ENCODE measurements at places on chromosomes 3 and 15.

DNA sequence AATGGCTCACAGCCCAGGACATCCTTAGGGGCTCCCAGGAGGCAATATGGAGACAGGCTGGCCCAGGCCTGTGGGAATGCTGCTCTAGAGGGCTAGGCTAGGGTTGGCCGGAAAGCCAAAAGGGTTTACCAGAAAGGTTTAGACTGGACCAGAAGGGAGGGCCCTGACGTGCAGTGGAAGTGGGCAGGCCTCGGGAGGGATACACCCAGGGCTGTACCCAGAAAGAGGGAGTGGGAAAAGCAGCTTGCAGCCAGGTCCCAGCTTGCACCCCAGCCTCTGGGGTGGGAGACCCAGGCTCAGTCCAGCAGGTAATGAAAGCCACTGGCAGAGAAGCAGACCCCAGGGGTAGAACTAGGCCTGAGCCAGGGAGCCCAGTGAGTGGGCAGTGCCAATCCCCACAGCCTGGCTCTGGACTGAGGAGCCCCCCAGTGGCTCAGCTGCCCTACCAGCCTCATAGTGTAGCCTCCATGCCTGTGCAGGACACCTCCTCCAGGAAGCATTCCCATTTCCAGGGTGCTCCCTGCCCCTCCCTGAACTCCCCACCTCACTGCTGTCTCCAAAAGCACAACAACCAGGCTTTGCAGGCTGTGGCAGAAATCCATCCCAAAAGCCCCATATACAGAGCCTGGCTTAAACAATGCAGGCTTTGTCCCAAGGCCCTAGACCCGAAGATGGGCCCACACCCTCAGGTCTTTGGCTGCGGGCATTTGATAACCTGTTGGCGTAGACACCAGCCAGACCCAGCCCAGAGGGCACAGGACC lies 3.5 kb downstream of the GORASP1 start:
- DNase-seq, result no peak

- no peak for DNase-seq
Observed at GRCh38 chr3:23811919-23812318, 6.2 kb downstream of the UBE2E1 start.

DNA sequence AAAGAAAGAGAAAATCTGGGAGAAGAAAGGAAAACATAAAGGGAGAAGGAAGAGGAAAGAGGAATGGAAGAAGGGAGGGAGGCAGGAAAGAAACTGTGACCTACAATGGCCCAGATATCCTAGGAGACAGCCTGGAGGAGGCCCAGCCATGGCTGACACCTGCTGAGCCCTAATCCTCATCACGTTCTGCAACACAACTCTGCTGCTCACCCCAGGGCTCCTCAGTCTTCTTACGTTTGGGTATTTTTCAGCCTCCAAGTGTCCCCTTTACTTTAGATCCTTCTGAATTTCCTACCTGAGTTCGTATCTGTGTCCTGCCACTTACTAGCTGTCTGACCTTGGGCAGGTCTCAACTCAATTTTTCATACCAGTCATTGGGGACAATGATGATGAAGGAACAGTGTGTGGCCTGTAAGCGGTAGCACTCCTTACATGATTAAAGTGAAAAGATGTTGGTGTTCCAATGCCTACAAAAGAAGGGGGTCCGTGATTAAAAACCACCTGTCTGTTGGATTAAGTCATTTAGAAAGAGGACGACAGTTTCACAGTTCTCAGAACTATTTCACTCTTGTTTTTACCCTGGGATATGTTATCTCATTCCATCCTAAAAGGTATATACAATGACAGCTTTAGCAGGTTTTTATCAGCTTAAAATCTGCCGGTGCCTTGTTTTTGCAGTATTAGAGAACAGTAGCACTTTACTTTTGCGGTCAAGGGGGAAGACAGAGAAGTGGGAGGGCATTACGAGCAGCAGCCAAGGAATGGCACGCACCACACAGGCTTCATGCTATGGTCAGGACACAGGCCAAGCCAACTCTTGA lies 47.4 kb downstream of the CCR4 start:
- no peak for DNase-seq

DNA sequence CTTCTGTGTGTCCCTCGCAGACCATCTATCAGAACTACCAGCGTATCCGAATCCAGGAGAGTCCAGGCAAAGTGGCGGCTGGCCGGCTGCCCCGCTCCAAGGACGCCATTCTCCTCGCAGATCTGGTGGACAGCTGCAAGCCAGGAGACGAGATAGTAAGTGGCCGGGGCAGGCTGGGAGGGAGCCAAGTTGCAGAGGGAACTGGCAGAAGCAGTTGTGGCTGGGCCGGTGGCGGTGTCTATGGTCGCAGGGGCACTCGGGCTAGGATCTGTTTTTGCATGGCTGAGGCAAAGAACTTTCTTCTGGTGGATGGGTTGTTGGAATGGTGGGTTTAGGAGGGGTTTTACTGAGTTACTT lies 10.1 kb downstream of the MCM2 start:
- DNase-seq, result no peak

- no peak for DNase-seq
Observed at GRCh38 chr15:83018436-83018835, 7.0 kb upstream of the C15orf40 start.

GRCh38 chr3:127865941-127866340 lies 43.6 kb upstream of the MGLL start:
- no peak for DNase-seq

- DNase-seq, result no peak
Observed at GRCh38 chr15:48336940-48337339, 5.7 kb downstream of the DUT start.

DNA sequence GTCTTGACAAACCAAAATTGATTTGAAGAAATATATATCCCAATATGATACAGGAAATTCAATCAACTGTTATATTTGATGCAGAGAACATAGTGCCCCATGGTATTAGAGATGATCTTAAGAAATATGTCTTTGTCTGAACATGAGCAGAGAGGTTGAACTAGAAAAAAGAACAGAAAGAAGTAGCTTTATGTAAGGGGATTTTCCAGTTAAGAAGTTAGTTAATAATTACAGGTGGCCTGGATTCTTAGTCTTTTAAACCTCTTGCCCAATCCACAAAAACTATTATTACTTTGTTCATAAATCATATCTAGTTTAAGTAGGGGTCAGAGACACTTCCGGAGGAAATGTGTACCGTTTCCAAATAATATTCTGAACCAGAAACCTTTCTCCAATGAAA lies 1186.7 kb upstream of the EPHA6 start:
- no peak for DNase-seq

- no peak for DNase-seq
Observed at GRCh38 chr3:4030624-4031023, 231.4 kb downstream of the LRRN1 start.

GRCh38 chr3:60081381-60082095 lies 1031.7 kb upstream of the CFAP20DC start:
- DNase-seq, result no peak

DNA sequence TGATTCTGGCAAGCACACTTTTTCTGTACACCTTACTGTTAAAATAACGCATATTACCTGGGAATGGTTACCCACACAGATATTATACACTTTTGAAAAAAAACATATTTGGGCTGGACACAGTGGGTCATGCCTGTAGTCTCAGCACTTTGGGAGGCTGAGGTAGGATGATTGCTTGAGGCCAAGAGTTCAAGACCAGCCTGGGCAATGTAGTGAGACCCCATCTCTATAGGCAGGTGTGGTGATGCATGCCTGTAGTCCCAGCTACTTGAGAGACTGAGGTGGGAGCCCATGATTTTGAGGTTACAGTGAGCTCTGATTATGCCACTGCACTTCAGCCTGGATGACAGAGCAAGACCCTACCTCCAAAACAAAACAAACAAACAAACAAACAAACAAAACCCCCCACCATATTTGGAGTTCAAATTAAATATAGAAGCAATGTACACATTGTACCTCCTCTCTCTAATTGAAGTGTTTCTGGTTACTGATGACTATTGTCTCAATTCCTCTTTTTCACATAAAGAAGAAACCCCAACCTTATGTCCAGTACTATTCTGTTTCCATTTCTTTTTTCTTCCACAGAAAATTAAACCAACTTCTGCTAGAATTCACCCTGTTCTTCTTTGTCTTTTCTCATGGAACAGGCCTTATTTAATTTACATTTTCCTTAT lies 152.6 kb upstream of the UMPS start:
- DNase-seq, result no peak

DNA sequence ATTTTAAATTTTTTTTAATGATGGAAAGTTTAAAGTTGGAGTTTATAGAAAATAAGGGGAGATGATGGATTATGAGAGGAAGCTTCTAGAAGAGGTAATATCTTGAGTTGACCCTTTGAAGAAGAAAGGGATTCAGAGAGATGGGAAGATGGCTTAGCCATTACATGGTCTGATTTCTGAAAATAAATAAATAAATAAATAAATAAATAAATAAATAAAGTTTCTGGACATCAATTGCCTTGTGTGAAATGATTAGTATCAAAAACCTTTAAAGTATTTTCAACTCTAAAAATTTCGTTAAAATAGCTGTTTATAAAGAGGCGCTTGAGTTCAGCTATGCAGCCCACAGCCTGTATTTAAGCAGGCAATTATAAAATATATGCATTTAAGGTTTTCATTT lies 93.3 kb downstream of the MB21D2 start:
- DNase-seq, result no peak

GRCh38 chr3:100033184-100033583 lies 81.1 kb downstream of the FILIP1L start:
- no peak for DNase-seq

DNA sequence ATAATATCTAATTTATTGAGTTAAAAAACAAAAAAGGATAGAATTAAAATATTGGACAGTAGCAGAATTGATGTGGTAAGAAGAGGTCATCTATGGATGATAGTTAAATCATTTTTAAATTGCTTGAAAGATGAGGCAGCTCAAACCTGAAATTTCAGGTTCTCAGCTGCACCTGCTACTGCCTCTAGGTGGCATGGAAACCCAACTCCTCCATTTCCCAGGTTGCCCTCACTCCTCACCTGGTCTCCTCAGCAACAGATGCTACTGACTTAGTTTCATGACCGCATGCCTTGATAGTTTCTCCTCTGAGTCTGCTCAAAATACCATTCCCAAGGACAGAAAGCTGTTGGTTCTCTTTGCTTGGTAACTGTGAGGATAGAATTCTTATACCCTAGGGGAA lies 148.1 kb downstream of the ABHD5 start:
- no peak for DNase-seq

GRCh38 chr3:107211608-107212007 lies 165.6 kb upstream of the CCDC54 start:
- DNase-seq, result no peak

GRCh38 chr3:11185564-11186317 lies 31.4 kb downstream of the HRH1 start:
- DNase-seq, result no peak

- peak; percentile 17 for DNase-seq
Observed at GRCh38 chr15:64092864-64093626, 593 bp downstream of the CIAO2A start.

DNA sequence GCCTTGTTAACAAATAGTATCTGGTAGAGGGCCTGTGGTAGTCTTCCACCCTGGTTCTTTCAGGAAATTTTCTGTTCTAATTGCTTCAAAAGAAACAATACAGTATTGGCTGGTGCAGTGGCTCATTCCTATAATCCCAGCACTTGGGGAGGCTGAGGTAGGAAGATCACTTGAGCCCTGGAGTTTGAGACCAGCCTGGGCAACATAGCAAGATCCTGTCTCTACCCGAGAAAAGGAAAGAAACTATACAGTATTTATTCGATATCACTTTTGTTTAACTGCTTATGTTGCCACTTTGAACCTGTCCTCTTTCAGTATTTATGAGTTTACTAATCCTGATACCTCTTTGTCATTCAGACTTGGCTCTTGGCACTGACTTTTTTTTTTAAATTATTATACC lies 4.5 kb downstream of the MKRN2 start:
- DNase-seq, result no peak

DNA sequence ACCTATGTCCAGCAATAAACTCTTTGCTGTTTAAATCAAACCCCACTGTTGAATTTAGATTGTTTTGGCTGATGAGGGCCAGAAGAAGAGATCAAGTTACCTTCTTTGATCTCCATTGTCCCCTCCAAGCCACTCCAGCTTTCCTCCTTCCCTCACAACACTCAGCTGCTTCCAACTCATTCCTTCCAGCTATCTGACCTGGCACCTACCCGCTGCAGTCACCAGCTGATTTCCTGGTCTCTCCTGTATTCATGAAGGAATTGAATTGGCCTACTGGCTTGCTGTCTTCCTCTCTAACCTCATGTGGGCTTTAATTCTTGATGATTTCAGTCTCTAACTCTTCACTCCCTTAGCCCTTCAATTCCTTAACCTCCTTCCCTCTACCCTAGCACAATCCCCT lies 40.8 kb upstream of the ABHD17C start:
- DNase-seq, result no peak

- no peak for DNase-seq
Observed at GRCh38 chr15:86040356-86041033, 39.2 kb upstream of the AGBL1 start.

DNA sequence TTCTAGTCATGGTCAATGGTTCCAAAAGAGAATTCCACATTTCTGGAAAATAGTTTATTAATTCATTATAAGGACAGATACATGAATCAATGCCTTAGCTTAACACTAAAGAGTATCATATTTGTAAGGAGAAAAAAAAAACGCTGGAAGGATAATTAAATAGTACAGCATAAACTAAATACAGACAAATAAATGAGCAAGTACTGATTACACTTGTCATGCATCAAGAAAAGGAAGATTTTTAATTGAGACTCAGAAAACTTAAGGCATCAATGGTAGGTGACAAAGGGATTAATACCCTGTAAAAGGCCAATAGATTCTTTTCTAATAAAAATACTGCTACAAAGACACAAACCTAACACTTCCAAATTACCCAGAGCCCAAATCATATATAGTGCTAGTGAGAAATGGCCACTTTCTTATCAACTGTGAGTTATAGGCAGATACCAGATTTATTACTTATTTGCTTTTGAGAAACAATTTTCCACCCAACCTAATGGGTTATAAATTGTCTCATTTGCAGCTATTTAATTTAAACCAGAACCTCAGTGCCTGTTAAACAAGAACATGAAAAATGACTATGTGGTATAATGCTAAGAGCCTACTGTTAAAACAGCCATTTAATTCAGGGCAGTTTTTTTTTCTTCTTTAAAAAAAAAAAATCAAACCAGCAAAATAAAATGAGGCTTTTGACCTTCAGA lies 3.8 kb upstream of the IGDCC3 start:
- DNase-seq, result no peak

DNA sequence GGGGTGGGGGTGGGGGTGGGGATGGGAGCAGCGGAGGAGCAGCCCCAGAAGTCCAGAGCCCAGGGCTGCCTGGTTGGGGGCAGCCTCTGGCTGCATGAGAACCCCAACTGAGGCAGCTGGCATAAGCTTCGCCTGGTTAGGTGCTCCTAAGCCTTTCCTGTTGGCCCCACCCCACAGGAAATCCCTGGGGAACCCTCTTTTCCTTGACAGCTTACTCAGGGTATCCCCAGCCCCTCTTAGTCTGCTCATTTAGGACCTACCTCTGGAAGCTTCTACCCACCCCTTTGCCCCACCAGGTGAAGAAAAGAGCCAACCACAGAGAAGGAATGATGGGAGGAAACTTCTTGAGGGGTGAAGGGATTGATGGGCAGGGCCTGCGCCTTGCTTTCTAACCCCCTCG lies 53.4 kb downstream of the IL20RB start:
- DNase-seq, result no peak

DNA sequence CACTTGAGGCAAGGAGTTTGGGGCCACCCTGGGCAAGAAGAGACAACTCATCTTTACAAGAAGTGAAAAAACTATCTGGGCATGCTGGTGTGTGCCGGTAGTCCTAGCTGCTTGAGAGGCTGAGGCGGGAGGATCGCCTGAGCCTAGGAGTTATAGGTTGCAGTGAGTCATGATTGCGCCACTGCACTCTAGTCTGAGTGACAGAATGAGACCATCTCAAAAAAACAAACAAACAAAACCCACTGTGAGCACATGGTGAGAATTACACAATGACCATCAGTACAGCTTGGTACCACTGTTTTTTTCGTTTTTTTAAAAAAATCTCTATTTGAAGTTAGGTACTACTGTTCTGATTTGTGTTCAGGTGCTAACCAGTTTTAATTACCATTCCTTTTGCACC lies 13.6 kb downstream of the VPS39 start:
- no peak for DNase-seq
